ENCODE measurements at places on chromosomes 16 and 17. TPM values are rescaled to one million over a fixed set of nuclear protein-coding genes. Genes with fewer than 3 reads are reported as not detected.

Gene DRC7
- total RNA-seq: 0.52 TPM

Gene DPEP3
- total RNA-seq: not detected

Gene MYL11
- total RNA-seq: 1.6 TPM

Gene WFIKKN1
- 1.4 TPM for total RNA-seq

Gene PPY
- not detected for total RNA-seq

Gene CSHL1
- not detected for total RNA-seq

Gene AATK
- 48.5 TPM for total RNA-seq

Gene PRKCB
- 13.5 TPM for total RNA-seq

Gene CACNG5
- not detected for total RNA-seq

Gene NME2
- total RNA-seq: 546 TPM

Gene DNAAF1
- 10.3 TPM for total RNA-seq

Gene MARCHF10
- total RNA-seq: 2.3 TPM

Gene PERCC1
- not detected for total RNA-seq

Gene CDH16
- 0.32 TPM for total RNA-seq

Gene MRPS23
- total RNA-seq: 39.2 TPM

Gene C16orf92
- total RNA-seq: not detected

Gene KRTAP4-1
- total RNA-seq: not detected

Gene CHD3
- 118 TPM for total RNA-seq

All from left lung (tissue), 14 donors.